Activated CD8-positive, alpha-beta memory T cell treated with anti-CD3 and anti-CD28 coated beads, Interleukin-2, amount 50 U/mL, for 48 hours (primary cell): ENCODE measurements at places on chromosomes 5 and 9.

DNA sequence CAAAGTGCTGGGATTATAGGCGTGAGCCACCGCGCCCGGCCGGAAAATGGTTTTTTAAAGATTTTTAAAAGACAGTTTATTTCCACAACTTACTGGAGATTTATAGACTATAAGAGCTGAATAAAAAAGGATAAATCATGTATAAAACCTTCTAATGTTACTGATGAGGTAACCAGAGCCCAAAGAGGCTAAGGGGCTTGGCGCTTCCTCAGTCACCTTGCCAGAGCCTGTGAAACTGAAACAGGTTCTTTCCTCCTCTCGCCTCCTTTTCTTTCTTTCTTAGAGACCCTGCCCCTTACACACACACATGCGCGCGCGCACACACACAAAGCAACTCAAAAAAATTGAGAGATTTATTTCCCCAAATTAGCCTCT lies 69.8 kb downstream of the HSD17B3 start:
- DNase-seq, result no peak

- DNase-seq, result no peak
Measured at GRCh38 chr9:127181315-127181580, 58.8 kb upstream of the ANGPTL2 start.

DNA sequence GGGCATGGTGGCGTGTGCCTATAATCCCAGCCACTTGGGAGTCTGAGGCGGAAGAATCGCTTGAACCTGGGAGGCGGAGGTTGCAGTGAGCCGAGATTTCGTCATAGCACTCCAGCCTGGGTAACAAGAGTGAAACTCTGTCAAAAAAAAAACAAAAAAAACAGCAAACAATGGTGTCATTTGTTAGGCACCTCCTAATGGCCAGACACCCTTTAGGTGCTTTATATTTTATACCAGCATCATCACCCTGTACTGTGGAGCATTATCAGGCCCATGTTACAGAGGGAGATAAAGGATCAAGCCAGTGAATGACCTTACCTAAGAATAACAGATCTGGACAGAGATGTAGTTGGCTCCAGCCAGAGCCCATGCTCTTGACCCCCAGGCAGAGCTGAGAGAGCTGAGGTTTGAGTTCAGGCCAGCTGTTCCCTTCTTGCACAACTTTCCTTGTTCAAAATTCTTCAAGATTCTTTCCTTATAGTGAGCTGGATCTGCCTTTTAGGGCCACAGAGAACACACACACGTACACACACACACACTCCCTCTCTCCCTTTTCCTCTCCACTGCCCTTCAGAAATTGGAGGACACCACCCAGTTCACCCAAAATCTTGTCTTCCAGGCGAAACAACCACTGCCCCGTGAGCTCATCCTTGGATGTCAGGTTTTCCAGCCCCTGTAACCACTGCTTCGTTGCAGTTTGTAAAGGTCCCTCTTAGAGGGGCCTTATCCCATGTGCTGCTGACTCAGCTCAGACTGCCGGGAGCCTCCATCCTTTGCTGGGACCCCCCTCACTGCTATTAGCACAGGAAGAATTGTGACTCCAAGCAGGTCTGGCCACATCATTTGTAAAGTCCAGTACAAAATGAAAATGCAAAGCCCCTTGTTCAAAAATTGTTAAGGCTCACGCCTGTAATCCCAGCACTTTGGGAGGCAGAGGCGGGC lies 10.4 kb upstream of the PTGES start:
- no peak for DNase-seq

DNA sequence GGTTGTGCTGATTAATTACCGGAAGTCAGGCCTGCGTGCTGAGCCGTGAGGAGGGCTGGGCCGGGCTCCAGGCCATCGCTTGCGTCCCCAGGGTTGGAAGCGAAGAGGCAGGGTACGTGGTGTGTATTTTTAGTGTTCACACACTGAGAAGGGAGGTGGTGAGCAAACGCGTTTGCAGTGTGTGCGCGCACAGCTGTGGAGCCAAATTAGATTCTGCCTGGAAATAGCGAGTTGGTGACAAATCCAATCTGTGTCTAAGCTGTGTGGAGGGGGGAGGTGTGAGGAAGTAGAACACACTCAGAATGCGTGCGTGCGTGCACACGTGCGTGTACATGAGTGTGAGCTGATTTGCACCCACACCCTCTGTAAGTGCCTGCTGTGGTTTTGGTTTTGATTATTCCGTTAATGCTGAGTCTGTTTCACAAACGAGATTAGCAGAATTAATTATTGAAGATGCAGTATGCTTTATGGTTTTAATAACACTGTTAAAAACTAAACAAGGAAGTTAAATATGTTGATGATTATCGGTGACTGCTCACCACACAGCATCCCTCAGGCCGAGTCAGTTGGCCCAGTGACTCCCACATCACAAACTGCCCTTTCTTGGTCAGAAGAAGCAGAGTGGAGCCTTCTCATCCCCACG lies 111.8 kb upstream of the FCN2 start:
- no peak for DNase-seq

DNA sequence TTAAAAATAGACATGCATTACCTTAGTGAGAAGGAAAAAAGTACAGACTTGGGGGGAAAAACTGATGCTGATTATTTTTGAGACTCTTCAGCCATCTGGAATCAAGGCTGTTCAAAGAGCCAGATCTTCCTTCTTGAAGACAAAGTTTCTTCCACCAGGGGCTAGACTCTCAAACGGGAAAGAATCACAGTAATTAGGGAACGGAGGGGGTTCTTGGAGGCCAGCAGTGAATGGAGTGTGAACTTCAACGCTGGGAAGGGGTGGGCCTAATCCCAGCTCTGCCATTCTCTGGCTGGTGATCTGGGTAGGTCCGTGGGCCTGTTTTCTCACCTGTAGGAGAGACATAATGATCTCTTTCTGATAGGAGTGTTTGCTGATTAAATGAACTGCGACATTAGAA lies 21.1 kb upstream of the LHX2 start:
- no peak for DNase-seq

- DNase-seq, result no peak
Measured at GRCh38 chr5:113268232-113268631, 166.6 kb downstream of the TSSK1B start.

DNA sequence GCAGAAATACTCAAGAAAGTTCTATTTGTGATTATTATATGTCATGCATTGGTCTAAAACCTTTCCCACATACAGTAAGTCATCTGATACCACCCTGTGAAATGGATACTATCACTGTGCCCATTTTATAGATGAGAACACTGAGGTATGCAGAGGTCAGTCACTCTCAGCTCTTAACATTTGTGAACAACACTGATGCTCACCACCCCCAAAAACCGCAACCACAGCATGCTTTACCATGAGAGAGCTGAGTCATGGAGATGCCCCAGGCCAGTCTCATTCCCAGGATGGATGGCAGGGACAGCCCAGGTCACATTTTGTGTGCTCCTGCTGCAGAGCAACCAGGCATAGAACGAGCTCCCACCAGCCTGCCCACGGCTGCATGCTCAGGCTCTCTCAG lies 53.5 kb upstream of the IRX1 start:
- DNase-seq, result no peak

GRCh38 chr5:101045689-101046088 lies 142.6 kb upstream of the ST8SIA4 start:
- no peak for DNase-seq

GRCh38 chr5:155540000-155540595 lies 526.5 kb downstream of the KIF4B start:
- no peak for DNase-seq

GRCh38 chr5:75185763-75186162 lies 50.9 kb downstream of the ANKRD31 start:
- DNase-seq, result no peak

- no peak for DNase-seq
Measured at GRCh38 chr9:17185481-17186029, 50.7 kb downstream of the CNTLN start.

DNA sequence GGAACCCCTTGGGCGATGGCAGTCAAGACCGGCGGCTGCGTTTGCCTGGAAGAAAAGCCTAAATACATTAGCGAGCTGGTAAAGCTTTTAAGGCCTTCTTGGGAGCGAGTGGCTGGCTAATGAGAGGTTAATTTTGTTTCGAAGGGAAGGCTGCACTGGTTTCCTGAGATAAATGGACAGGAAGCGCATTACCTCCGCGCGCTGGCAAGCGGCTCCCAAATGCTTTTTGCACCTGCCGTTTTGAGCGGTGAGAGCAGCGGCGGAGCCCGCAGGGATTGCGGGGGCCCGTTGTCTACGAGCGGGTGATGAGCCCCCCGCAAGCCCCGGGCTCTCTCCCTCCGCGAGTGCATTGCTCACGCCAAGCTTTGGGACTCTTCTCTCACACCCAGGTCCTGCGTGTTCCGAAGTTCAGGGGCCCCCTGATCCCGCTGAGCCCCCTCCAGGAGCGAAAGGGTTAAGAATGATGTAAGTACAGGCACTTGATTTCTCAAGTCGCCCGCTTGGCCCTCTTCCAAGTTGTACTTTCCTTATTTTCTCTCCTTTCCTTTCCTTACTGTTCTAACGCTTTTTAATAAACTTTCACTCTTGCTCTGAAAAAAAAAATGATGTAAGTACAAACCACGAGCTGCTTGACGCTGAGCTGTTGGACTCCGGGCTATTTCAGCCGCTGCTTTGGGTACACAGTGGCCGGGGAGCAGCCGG lies 3.1 kb upstream of the RGMB start:
- peak; percentile 62 for DNase-seq

DNA sequence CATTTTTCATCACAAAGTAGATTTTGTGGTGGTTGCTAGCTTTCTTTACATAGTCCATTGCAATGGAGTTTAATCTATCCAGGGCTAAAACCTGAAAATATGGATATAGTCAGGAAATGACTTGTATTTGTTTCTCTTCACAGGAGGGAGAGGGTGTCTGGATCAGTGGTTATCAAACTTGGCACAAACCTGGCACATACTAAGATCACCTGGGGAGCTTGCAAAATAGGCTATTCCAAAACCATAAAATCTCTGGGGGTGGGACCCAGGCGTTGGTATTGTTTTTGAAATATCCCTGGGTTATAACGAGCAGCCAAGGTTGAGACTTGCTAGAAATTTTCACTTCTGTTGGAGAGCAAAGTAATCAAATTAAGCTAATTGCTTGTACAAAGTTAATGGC lies 179.9 kb downstream of the PCSK1 start:
- no peak for DNase-seq

DNA sequence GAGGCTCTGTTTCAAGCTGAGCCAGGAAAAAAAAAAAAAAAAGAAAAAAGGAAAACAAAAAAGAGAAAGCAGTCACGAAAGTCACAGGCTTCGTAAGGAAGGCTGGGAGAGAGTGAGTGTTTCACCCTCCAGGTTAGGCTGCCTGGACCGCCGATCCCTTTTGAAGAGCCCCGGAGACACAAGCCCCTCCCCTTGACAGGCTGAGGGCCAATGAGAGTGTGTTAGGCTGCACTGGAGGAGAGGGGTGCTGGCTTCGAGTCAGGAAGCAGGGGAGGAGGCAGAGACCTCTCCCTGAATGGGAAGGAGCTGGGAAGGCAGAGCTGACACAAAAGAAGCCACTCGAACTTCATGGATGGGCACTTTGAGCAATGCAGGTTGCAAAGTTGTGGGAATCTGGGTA lies at the start of gene NMUR2:
TSS of gene NMUR2 (minus strand) at position 135 of the 400 bp plus-strand sequence. CDS start 166 bp downstream, outside the sequence.
- DNase-seq, result no peak

- DNase-seq, result no peak
Measured at GRCh38 chr5:97194366-97194765, 11.3 kb upstream of the RIOK2 start.

- DNase-seq, result peak; percentile 87
Measured at GRCh38 chr5:168268949-168269936, 22.2 kb upstream of the WWC1 start.

DNA sequence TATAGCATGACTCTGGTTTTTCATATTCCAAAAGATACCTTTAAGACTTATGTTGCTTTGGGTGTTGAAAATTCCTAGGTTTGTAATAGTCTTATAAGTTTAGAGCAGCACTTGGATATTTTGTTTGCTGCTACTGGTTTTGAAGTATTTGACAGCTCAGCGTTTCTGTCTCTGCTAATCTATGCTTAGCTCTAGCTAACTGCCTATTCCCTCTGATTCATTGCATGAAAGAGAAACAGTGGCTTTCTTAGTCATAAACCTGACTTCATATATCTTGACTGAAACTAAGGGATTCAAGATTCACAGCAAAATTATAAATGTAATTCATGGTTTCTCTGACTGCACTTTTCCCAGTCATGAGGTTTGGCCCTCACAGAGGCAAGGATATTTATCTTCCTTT lies 35.6 kb upstream of the ANXA1 start:
- no peak for DNase-seq
